ENCODE measurements at places on chromosomes 12 and 14. TPM values are rescaled to one million over a fixed set of nuclear protein-coding genes. Genes with fewer than 3 reads are reported as not detected.

- peak overlapping the region; percentile 94 for H3K4me3 ChIP-seq
- H3K27me3 ChIP-seq: no peaks in the 10 kb centered on the region
- peak overlapping the region; percentile 96 for H3K27ac ChIP-seq
Measured at GRCh38 chr12:26938701-26939062, 412 bp downstream of the FGFR1OP2 start.

- no peak overlapping the region for H3K27ac ChIP-seq
- no peaks in the 10 kb centered on the region for H3K4me1 ChIP-seq
- H3K36me3 ChIP-seq: no peaks in the 10 kb centered on the region
- no peak overlapping the region for H3K4me3 ChIP-seq
- H3K27me3 ChIP-seq: no peaks in the 10 kb centered on the region
- no peak for DNase-seq
Measured at GRCh38 chr12:85147331-85147730, 111.2 kb downstream of the LRRIQ1 start.

DNA sequence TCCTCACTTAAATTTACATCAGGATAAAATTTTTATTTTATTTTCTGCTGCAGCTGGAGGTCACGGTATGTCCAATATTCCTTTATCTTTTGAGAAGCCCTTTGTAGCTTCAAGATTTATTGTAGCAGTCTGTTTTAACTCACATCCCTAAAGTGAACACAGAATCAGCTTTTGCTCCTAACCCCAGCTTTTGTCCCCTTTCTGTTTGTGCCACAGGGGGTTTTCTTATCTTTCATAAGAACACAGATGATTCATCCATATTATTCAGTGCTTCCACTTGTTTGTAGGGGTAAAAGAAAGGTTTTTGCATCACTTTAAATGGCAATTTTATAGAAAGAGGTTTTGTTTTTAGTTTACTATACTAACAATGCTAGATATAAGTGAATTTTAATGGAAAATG is 21.8 kb upstream of the PIK3C2G start:
- H3K4me1 ChIP-seq: no peaks in the 10 kb centered on the region
- H3K36me3 ChIP-seq: no peaks in the 10 kb centered on the region
- no peaks in the 10 kb centered on the region for H3K27me3 ChIP-seq
- DNase-seq: no peak

DNA sequence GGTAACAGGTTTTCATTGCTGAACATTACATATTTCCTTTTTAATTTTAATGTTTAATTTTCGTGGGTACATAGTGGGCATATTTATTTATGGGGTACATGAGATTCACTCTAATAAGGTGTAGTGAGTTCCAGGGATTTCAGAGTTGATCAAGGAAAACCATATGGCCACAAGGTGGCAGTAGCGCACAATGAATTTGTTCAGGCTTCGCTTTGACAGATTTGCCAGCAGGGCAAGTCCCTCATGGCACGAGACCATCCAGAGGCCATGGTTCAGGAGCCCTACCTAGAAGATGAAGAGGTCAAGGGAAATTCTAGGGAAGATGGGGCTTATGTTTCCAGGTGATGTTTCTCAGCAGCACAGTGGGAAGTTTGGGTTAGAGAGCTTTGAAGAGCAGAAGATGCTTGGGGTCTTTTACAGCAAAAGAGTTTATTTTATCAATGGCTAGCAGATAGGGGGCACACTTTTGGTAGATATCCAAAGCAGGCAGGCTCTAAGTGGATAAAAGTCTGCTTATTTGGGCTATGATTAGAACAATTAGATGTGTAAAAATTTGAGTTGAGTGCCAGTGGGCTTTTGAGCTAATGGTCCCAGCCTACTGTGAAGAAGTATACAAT is 1004.4 kb downstream of the AACS start:
- DNase-seq: peak; percentile 36
- no peak overlapping the region for H3K27ac ChIP-seq
- no peaks in the 10 kb centered on the region for H3K4me1 ChIP-seq
- no peaks in the 10 kb centered on the region for H3K36me3 ChIP-seq
- H3K4me3 ChIP-seq: no peak overlapping the region

DNA sequence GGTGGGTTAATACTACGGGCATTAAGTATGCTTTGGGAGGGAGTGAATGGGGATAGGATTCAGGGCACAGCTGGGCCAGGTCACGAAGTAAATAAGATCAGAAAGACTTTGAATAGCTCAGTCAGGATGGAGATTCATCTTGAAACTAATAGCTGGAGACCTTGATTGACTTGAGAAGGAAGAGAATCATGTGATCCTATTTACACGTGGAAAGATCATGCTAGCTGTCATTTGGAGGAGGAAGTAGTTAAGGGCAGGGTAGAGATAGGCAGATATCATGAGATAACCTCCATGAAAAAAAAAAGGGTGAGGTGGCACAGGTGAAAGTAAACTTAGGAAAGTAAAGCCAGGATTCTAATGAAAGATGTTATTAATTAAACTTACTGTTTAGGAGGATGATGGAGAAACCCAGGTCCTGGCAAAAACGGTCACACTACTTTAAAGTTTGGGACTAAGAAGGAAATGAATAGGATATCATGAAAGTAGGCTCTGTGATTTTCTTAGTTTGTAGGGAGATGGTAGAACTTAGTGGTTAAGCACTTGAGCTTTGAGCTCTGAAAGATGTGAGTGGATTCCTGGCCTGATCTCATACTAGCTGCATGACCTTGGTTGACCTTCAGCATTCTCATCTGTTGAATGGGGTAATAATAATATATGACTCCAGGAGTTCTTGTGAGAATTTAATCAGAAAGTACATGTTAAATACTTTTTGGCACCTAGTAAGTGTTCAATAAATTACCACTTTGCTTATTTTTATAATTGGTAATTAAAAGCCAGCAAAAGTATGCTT is 439.0 kb downstream of the NRXN3 start:
- H3K27me3 ChIP-seq: peaks cover 4% of the 10 kb centered on the region
- H3K27ac ChIP-seq: no peak overlapping the region
- no peak overlapping the region for H3K4me3 ChIP-seq
- H3K4me1 ChIP-seq: peaks cover 3% of the 10 kb centered on the region
- no peak for DNase-seq
- no peaks in the 10 kb centered on the region for H3K36me3 ChIP-seq

DNA sequence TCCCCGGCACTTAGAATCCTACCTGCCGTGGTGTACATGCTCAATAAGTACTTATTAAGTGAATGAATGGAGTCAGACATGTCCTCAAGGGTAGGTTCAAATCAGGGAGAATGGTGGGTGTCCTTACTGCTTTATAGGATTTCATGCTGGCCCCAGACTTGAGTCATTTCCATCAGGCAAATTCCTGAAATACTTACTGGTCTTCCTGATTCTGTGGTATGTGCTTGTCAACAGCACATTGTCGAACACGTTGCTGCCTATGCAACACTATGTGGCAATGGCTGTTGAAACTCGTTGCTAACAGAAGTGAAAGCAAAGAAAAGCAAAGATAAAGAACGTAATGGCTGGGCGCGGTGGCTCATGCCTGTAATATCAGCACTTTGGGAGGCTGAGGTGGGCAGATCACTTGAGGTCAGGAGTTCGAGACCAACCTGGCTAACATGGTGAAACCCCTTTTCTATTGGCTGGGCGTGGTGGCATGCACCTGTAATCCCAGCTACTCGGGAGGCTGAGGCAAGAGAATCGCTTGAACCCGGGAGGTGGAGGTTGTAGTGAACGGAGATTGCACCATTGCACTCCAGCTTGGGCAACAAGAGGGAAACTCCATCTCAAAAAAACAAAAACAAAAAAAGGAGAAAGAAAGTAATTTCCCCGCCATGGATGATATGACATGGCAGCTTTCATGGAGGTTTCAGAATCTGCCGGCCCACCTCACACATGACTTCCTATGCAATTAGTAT is 214.9 kb downstream of the ZFP36L1 start:
- DNase-seq: no peak
- peaks cover 4% of the 10 kb centered on the region for H3K36me3 ChIP-seq
- H3K27ac ChIP-seq: no peak overlapping the region

- H3K27me3 ChIP-seq: no peaks in the 10 kb centered on the region
- H3K4me3 ChIP-seq: no peak overlapping the region
- peaks cover 4% of the 10 kb centered on the region for H3K36me3 ChIP-seq
- H3K27ac ChIP-seq: no peak overlapping the region
Measured at GRCh38 chr12:89267404-89267803, 84.9 kb downstream of the DUSP6 start.

DNA sequence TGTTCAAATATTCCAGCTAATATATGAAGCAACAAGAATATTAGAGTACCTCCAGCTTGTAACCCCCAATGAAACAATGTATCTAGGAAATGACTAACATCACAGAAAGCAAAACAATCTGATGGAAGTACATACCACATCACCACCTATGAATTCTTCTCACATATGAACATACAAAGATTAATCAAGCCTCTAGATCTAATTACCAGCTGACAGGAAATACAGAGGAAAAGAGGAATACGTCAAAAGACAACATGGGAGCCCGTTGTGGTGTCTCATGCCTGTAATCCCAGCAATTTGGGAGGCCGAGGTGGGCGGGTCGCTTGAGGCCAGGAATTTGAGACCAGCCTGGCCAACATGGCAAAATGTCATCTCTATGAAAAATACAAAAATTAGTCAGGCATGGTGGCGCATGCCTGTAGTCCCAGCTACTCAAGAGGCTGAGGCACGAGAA is 7.5 kb downstream of the NEDD8 start:
- no peak for DNase-seq
- H3K36me3 ChIP-seq: peaks cover 12% of the 10 kb centered on the region
- H3K27me3 ChIP-seq: no peaks in the 10 kb centered on the region

DNA sequence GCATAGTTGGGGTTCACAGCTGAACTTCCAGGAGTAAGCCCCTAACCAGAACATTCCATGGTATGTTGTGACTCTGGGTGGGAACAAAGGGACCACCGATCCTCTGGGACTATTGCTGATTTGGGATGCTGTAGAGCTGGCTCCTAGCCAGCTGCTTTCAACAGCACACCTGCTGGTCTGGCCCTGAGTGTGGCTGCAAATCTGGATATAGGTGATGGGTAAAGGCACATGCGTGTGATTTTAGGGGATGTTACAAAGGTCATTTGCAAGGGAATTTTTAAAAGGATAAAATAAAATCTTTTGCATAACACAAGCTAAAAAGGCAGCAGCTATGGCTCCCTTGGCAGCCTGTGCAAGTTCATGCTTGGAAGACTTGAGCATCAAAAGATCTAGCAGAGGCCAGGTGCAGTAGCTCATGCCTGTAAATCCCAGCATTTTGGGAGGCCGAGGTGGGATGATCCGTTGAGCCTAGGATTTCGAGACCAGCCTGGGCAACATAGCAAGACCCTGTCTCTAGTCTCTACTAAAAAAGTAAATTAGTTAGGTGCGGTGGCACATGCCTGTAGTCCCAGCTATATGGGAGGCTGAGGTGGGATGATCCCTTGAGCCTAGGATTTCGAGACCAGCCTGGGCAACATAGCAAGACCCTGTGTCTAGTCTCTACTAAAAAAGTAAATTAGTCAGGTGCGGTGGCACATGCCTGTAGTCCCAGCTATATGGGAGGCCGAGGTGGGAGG is 1.6 kb downstream of the ALDH2 start:
- peaks cover 49% of the 10 kb centered on the region for H3K27me3 ChIP-seq
- no peak overlapping the region for H3K4me3 ChIP-seq
- H3K36me3 ChIP-seq: peaks cover 2% of the 10 kb centered on the region
- no peak overlapping the region for H3K27ac ChIP-seq
- DNase-seq: no peak

DNA sequence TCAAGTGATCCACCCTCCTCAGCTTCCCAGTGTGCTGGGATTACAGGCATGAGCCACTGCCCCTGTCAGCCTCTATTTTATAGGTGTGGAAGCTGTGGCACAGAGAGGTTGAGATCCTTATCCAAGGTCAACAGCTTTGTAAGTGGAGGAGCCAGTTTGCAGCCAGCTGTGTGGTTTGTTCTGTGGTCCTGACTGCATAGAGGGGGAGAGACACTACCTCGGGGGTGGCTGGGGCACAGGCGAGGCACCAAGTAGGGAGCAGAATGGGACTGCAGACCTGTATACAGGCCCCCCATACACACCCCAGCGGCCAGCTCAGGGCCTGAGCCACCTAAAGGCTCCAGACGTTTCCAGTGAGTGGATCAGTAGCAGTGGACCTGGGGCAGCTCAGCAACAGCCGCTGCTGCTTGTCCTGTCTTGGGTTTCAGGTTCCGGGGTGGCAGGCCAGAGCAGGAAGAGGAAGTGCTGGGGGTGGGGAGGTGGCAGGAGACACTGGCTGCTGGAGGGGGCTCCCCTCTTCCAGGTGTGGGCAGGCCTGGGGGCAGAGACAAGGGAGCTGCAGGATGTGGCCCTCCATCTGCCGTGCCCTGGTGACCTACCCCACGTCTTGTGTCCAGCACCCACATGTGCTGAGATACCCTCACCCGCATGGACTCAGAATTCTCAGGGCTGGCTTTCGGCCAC is 11.0 kb downstream of the ORAI1 start:
- H3K36me3 ChIP-seq: peaks cover 13% of the 10 kb centered on the region
- peaks cover 45% of the 10 kb centered on the region for H3K4me1 ChIP-seq
- H3K4me3 ChIP-seq: peak overlapping the region; percentile 66
- H3K27ac ChIP-seq: peak overlapping the region; percentile 94

- no peaks in the 10 kb centered on the region for H3K4me1 ChIP-seq
- H3K4me3 ChIP-seq: no peak overlapping the region
- DNase-seq: no peak
- peaks cover 3% of the 10 kb centered on the region for H3K36me3 ChIP-seq
Measured at GRCh38 chr14:30908826-30909225, 34.5 kb downstream of the COCH start.

DNA sequence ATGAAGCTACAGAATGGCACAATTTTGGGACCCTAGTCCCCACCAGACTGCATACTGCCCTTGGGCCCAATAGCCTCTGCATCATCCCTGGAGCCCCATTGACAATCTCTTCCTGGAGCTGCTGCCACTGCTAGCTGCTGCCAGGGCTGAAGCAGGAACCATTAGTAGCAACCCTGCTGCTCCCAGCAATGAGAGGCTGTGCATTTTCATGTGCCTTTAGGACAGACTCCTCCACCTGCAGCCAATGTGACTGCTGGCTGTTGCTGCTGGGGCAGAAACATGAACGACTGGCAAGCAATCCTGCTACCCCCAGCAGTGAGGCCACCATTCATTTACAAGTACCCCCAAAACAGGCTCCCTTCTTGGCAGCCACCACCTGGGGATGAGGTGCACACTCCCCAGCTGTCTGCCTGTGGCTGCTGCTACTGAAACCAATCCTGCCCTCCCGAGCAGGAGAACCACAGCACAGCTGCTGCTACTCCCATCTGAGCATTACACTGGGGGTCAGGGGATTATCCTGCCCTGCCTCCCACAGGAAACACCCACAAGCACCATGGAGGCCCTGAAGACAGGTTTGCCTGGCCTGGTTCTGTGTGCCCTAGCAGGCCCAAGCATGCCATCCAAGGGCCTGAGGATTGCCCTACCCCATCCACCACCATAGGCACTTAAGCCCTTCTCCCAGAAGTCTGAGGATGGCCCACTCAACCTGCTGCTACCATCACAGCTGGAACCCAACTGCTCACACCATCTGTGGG is 181.0 kb downstream of the MYRFL start:
- no peak for DNase-seq
- peaks cover 6% of the 10 kb centered on the region for H3K27me3 ChIP-seq
- H3K27ac ChIP-seq: no peak overlapping the region
- H3K36me3 ChIP-seq: no peaks in the 10 kb centered on the region
- H3K4me1 ChIP-seq: no peaks in the 10 kb centered on the region

- H3K4me1 ChIP-seq: peaks cover 26% of the 10 kb centered on the region
- peak overlapping the region; percentile 87 for H3K4me3 ChIP-seq
- H3K27me3 ChIP-seq: peaks cover 3% of the 10 kb centered on the region
- H3K27ac ChIP-seq: peak overlapping the region; percentile 98
- no peaks in the 10 kb centered on the region for H3K36me3 ChIP-seq
- DNase-seq: no peak
Measured at GRCh38 chr12:112418273-112418607, 507 bp upstream of the PTPN11 start.

Gene SART3
- 79.9 TPM for total RNA-seq

Gene OTUB2
- total RNA-seq: 0.47 TPM

Data from activated naive CD8-positive, alpha-beta T cell treated with anti-CD3 and anti-CD28 coated beads, Interleukin-2, amount 10 ng/mL, durations not matched to agents 7 days and 5 days (primary cell).